ENCODE measurements at places on chromosomes 16 and 17. TPM values are rescaled to one million over a fixed set of nuclear protein-coding genes. Genes with fewer than 3 reads are reported as not detected.

Gene NPIPB2
- total RNA-seq, result 4.0 TPM

Gene NFATC2IP
- 18.1 TPM for total RNA-seq

Gene CLCN7
- 43.6 TPM for total RNA-seq

Gene YPEL3
- 12.9 TPM for total RNA-seq

Gene CARD14
- 0.05 TPM for total RNA-seq

Gene ZFP3
- 1.6 TPM for total RNA-seq

Gene CCL7
- total RNA-seq, result not detected

Gene MRPL58
- total RNA-seq, result 40.8 TPM

Gene NECAB2
- total RNA-seq, result not detected

Gene PIRT
- not detected for total RNA-seq

Data from renal cortical epithelial cell (primary cell).